Osteocyte (in vitro differentiated cells): ENCODE measurements at places on chromosomes 4 and X. TPM values are rescaled to one million over a fixed set of nuclear protein-coding genes. Genes with fewer than 3 reads are reported as not detected.

DNA sequence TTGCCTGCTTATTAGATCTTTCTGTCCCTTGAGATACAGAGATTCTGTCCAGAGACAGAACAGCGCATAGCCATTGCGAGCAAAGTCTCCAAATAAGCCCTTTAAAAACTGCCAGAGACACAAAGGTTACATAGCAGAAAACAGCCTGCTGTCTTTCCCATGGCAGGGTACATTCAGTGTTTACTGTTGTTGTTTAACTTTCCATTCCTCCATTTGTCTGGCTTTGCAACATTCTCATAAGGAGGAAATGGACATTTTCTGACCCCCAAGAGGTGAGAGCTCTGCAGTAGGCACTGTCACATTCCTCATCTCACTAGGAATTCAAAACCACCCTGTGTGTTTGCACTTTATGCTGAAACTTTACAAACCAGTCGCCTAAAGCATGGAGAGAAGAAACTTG is 48.3 kb downstream of the PDE5A start:
- DNase-seq, result no peak

Gene ADH7
- total RNA-seq, result not detected in 2 replicates

GRCh38 chrX:11336201-11336600 is 43.0 kb downstream of the AMELX start:
- DNase-seq, result no peak

Gene WNK3
- 3.9 and 5.8 TPM in 2 replicates for total RNA-seq

Gene CTSO
- total RNA-seq, result 9.7 and 10.0 TPM in 2 replicates

GRCh38 chr4:187687697-187688096 is 307.9 kb upstream of the ZFP42 start:
- DNase-seq, result no peak

GRCh38 chrX:1239681-1240142 is 27.3 kb upstream of the CRLF2 start:
- DNase-seq, result no peak

GRCh38 chr4:102503831-102504786 is 3.0 kb downstream of the NFKB1 start:
- DNase-seq, result no peak

GRCh38 chr4:88353324-88353723 is 25.3 kb upstream of the HERC6 start:
- no peak for DNase-seq

- no peak for DNase-seq
Measured at GRCh38 chr4:188783606-188784160, 644.4 kb downstream of the TRIML1 start.
